T follicular helper cell (primary cell): ENCODE measurements at places on chromosomes 2 and 18.

GRCh38 chr2:105744091-105744908 is 412 bp upstream of the NCK2 start:
- peak; percentile 62 for DNase-seq

GRCh38 chr18:8366656-8367055 is 242.6 kb upstream of the RAB12 start:
- no peak for DNase-seq

- no peak for DNase-seq
Measured at GRCh38 chr18:23101861-23102432, 33.3 kb upstream of the CABLES1 start.

DNA sequence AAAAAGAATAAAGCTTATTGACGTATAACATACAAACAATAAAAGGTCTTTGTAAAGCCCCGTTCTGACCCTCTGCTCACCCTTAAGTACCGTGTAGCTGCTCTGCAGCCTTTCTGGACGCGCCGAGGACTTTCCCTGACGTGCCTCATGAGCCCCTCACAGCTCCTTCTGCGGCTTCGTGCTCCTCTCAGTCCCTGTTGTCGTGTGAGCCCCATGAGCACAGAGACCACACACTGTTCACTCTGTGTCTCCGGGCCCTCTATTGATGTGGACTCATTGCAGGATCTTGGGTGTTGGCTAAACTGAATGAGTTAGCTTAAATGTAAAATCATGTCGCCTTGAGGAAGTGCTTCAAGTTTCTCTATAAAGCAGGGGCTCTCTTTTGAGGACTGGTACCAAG is 43.6 kb upstream of the INHBB start:
- no peak for DNase-seq

- no peak for DNase-seq
Measured at GRCh38 chr2:218839430-218839829, 7.8 kb upstream of the PRKAG3 start.

- no peak for DNase-seq
Measured at GRCh38 chr2:47568164-47568850, 165.4 kb downstream of the MSH2 start.

GRCh38 chr2:234288974-234289455 is 207.9 kb downstream of the ARL4C start:
- DNase-seq = peak; percentile 71

GRCh38 chr2:42947809-42948600 is 155.6 kb upstream of the HAAO start:
- no peak for DNase-seq

DNA sequence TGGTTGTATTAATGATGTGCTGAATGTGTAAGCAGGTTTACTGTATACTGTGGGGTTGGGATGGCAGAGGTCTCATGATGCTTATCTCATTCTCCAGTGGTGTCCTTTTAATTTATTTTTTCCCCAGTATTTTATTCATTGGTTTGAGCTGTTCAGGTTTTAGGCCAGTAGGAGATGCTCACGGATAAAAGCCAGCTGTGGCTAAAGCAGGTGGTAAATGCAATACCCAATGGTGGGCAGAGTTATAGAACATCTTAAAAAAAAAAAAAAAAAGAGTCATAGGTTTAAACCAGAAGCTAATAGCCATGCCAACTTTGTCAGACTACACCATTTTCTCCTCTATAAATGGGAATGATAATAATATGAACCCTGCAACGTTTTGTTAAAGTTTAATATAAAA is 57.8 kb upstream of the NEUROD1 start:
- DNase-seq = no peak

DNA sequence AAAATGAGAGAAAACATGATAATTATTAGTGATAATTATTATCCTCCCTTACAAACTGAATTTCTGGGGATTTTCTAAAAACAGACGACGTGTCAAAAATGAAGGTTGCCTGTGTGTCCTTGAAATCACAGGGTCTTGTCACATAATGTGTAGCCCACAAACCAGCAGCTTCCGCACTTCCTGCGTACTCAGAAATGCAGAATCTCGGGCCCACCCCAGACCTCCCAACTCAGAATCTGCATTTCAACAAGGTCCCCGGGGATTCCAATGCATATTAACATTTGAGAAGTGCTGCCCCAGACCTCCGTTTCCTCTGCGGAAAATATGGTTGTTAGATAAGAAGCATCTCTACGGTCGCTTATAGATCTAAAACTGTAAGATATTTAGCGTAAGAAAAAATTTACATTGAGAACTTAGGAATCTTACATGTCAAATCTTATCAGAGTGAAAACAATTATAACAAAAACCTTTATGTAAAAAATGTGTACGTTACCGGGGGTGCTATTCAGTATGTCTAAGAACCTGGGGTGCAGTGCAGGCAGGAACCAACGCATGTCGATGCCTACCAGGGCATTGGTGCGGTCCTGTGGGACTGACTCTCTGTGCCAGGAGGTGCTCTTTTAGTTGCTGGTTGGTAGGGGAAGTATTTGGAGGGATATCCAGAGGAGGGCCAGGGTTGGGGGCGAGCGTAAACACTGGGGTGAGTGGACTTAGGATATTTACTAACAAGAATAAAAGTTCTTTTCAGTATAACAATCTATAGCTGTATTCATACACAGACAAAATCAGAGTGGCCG is 15.2 kb downstream of the CDKL4 start:
- DNase-seq = no peak

GRCh38 chr2:19380532-19380931 is 22.1 kb upstream of the OSR1 start:
- DNase-seq = no peak

- DNase-seq = no peak
Measured at GRCh38 chr2:239948100-239948881, 76.9 kb downstream of the NDUFA10 start.

DNA sequence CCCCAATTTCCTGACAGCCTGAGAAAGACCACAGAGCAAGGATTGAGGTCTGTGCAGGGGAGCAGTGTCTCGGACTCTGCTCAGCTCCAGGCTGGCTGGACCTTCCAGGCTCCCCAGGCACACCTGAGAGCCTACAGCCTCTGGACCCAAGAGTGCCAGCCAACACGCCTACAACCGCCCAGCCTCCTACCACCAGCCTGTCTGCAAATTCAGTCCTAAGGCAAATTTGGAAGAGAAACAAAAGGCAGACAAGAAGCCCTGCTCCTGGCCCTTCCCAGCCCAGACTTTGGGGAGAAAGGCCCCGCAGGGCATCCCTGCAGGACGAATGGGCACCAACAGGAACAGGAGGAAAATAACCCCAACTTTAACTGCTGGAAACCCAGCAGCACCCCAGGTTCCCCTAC is 1.9 kb downstream of the HS6ST1 start:
- DNase-seq = no peak

- DNase-seq = no peak
Measured at GRCh38 chr18:77879829-77880228, 630.2 kb downstream of the GALR1 start.
